ENCODE measurements at places on chromosomes 2 and 18.

DNA sequence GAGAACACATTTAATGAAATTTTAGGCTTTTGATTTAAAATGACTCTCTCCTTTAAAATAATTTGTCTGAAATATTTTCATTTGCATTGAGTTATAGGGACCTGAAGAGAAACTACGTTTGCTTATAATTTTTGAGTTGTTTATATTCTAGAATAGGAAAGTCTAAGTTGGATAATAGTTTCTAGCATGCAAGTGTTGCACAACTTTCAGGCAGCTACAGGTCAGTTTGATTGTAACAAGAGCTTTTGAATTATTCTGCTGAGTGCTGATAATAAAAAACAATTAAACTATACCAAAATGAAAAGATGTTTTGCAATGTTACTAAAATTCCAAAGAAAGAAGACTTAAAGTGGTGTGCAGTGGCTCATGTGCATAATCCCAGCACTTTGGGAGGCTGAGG, 71.0 kb downstream of the PDE1A start:
- no peak for DNase-seq

GRCh38 chr2:160061944-160062291, 497 bp downstream of the PLA2R1 start:
- no peak for DNase-seq

GRCh38 chr18:45688833-45689232, 35.1 kb upstream of the SLC14A1 start:
- DNase-seq = peak; percentile 47

DNA sequence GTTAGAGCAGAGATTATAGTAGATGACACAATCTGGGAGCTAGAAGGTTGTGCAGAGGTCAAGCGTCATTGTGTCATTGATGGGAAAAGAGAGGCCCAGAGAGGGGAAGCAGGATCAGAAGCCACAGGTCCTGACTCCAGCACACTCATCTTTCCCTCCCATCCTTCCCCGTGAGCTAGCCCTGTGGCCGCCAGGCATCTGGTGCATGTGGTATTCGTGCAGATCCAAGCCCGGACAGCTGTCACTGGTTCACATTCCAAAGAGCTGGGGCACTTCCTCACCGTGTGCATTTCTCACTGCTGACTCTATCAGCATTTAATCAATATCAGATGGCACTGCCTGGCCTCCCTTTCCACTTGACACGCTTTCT, 94.1 kb upstream of the THOC1 start:
- DNase-seq = no peak

DNA sequence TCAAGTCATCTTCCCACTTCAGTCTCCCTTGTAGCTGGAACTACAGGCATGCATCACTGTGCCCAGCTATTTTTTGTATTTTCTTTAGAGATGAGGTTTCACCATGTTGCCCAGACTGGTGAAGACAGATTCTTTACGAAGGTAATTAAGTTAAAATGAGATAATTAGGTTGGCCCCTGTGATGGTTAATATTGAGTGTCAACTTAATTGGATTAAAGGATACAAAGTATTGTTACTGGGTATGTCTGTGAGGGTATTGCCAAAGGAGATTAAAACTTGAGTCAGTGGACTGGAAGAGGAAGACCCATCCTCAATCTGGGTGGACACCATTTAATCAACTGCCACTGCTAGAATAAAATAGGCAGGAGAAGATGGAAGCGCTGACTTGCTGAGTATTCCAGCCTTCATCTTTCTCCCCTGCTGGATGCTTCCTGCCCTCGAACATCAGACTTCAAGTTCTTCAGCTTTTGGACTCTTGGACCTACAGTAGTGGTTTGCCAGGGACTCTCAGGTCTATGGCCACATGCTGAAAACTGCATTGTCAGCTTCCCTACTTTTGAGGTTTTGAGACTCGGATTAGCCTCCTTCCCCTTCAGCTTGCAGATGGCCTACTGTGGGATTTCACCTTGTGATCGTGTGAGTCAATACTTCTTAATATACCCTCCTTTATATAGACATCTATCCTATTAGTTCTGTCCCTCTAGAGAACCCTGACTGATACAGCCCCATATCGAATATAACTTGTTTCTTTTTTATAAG, 269.1 kb downstream of the TMX3 start:
- DNase-seq = no peak

- peak; percentile 37 for DNase-seq
These were observed 66.7 kb upstream of the HAAO start for GRCh38 chr2:42859006-42859552.

DNA sequence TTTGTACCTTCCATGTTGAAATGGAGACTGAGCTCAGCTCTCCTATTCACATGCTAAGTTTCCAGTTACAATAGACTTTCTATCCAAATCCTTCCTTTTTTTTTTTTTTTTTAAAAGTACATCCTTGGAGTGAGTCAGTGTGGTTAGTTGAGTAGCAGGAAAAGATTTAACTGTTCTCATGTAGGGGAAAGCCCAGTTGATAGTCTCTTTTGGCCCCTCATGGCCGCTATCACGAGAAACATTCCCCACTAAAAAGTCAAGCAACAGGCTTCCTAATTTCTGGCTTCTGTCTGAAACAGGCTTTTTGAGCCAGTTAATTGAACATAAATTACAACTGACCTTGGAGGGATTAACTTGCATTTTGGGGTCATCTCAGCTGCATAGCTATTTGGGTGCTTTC, 161.3 kb downstream of the MEIS1 start:
- no peak for DNase-seq

GRCh38 chr2:148957023-148957422, 81.5 kb upstream of the LYPD6B start:
- no peak for DNase-seq

GRCh38 chr2:189281201-189281600, 101.6 kb upstream of the COL5A2 start:
- no peak for DNase-seq

GRCh38 chr2:156532989-156533388, 96.8 kb downstream of the GPD2 start:
- no peak for DNase-seq

DNA sequence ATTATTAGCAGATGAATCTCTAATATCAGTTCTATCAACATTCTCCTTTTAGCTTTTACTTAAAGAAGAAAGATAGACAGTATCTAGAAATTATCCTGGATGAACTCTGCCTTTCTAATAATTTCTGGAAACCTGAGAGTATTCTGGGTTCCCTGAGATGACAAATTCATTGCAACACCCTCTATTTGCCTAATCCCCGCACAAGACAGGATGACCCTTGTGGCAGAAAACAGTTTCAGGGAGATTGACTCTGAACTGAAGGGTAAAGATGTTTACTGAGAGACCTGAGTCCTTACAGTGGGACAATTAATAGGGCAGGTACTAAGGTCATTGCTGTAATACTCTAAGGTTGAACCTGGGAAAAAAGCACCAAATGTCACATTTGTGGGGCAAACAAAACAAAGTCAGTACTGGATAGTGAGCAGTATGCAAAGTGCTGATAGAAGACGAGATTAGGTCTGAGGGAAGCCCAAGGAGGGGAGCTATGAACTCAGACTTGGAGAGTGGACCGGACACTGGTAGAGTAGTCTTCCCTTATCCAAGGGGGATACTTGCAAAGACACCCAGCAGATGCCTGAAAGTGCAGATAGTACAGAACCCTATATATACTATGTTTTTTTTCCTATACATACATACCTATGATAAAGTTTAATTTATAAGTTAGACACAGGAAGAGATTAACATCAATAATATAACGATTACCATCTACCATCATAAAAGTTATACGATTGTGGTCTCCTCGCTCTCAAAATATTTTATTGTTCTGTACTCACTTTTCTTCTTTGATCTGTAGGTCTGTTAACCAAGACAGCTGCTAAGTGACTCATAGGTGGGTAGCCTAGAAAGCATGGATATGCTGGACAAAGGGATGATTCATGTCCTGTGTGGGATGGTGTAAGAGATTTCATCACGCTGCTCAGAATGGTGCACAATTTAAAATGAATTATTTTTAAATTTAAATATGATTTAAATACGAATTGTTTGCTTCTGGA, 148.3 kb upstream of the KLHL14 start:
- DNase-seq = no peak

DNA sequence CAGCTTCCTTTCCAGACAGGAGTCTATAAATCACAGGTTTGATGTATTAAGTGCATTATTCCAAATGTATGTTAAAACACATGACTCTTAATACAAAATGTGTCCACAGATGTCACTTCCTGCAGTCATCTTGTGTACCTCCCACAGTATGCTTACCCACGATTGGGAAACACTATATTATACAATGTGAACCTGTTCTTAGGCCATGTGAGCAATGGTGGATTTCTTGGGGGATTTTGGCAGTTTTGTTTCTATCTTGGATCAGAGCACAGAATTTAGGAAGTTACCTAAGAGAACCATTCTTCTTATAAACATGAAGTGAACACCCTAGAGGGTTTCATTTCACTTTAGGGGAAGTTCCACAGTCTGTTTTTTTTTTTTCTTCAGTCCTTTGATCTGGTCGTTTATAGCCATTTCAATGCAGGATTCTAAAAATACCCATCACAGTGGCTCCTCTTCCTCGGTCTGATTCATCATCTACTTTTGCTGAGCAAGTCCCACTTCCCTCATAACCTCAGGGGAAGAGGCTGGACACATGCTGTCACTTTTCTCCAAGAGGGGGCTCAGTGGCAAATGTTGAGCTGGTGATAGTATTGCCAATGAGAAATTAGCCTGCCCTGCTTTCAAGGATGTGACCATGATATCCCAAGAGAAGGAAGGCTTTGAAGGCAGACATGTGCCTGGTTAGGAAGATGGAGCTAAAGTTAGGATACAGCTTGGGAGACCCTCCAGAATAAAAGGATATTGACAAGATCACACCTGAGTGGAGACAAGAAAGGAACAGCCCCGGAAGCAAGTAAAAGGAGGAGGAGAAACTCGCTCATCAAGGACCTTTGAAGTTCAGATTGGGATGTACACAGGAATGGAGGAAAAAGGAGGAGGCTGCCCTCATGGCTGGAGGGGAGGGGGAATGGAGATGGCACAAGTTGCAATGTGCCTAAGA, 22.6 kb downstream of the PLEK start:
- DNase-seq = no peak

- DNase-seq = no peak
These were observed 142.7 kb downstream of the PRKCE start for GRCh38 chr2:45794134-45794617.

- no peak for DNase-seq
These were observed 272.6 kb upstream of the UBE2E3 start for GRCh38 chr2:180707884-180708205.

DNA sequence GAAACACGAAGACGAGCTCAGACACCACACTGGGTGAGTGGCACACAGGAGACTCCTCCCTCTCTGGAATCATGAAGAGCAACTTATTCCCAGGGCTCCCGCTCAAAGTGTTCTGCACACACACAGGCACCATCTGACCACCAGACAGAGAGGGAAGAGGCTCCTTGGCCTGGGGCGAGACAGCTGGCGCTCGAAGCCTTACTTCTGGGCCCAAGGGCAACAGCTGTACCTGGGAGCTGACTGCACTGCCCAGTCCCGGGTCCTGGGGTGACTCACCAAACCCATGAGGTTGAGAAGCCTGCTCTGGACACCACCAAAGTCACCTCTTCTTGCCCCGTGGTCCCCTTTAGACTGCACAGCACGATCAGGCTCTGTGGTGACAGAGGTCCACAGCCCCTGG, 42.4 kb downstream of the ADCY3 start:
- no peak for DNase-seq

DNA sequence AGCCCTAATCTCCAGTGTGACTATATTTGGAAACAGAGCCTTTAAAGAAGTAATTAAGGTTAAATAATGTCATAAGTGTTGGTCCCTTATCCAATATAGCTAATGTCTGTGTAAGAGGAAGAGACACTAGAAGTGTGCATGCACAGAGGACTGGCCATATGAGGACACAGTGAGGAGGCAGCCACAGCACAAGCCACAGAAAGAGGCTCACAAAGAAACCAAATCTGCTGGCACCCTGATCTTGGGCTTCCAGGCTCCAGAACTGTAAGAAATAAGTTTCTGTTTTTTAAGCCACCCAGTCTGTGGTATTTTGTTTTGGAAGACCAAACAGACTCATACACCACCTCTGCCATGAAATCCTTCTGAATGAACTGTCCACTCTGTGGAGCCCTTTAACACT, 186.4 kb upstream of the SLC39A10 start:
- no peak for DNase-seq

DNA sequence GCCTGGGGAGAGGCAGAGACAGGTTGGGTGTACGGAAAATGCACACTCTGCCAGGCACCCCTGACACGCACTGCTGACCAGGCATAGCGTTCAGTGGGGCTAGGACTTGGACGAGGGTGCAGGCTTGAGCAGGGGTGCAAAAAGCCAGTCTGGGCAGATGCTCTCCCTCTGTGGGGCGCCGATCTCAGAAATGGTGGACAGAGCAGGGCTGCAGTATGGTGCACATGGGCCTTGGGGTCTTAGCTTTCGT, 1.0 kb upstream of the ARHGEF4 start:
- DNase-seq = no peak
